ENCODE measurements at places on chromosomes 5 and 9. TPM values are rescaled to one million over a fixed set of nuclear protein-coding genes. Genes with fewer than 3 reads are reported as not detected.

GRCh38 chr9:36833954-36834353, 200.1 kb downstream of the PAX5 start:
- DNase-seq, result no peak

DNA sequence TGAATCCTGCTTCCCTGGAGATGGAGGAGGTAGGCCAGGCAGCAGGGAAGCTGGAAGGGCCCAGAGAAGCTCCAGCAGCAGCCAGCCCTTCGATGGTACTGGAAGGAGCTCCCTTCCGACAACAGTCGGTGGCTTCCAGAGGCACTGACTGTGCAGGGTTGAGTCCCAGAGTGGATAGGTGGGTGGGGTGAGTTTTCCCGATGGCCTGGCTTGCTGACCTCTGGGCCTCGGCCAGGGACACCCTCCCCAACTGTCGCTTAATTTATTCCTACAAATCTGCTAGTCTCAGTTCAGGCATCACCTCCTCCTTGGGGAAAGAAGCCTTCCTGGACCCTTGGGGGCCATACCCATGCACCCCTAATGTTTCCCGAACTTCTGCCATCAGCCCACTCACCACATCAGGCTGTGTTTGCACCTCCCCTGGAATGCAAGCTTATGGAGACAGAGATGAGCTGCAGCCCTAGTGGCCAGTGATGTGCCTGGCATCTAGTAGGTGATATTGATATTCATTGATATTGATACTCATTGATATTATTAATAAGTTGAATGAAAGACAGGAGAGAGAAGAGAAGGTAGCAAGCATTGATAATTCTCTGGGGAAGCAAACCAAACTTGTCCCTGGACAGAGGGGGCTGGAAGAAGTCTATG, 104.6 kb upstream of the BOD1 start:
- DNase-seq, result no peak

DNA sequence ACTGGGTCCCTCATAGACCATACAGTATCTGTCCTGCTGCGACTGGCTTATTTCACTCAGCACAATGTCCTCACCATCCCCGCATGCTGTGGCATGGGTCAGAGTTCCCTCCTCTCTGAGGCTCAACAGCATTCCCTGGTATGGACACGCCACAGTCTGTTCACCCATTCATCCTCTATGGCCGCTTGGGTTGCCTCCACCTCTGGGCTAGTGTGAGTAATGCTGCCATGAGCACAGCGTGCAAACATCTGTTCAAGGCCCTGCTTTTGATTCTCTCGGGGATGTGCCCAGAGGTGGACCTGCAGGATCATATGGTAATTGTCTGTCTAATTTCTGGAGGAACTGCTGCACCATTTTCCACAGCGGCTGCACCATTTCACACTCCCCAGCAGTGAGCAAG, 5.5 kb upstream of the FBP2 start:
- DNase-seq, result no peak

DNA sequence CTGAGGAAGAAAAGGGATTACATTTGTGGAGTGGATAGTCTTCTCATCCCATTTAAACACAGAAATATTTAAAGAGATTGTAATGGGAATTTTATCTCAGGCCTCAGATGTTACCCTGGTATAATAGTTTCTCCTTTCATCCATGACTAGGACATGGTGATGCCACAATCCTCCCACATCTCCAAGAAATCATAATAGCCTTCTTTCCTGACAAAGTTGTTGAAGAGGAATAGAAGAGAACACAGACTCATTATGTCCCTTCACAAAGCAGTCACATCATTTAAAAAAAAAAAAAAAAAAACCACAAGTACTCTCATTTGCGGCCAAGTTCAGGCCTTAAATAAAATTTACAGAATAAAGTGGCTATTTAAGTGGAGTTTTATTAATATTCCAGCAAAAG, 359.6 kb downstream of the DEPDC1B start:
- no peak for DNase-seq

Gene IFNA2
- not detected for total RNA-seq

Gene ZDHHC21
- 4.2 TPM for total RNA-seq

Gene MAST4
- total RNA-seq, result 8.8 TPM

Gene WDR31
- 0.51 TPM for total RNA-seq

Gene DRD1
- total RNA-seq, result not detected
